GM04504 (cell line): ENCODE measurements at places on chromosomes 1 and 21.

DNA sequence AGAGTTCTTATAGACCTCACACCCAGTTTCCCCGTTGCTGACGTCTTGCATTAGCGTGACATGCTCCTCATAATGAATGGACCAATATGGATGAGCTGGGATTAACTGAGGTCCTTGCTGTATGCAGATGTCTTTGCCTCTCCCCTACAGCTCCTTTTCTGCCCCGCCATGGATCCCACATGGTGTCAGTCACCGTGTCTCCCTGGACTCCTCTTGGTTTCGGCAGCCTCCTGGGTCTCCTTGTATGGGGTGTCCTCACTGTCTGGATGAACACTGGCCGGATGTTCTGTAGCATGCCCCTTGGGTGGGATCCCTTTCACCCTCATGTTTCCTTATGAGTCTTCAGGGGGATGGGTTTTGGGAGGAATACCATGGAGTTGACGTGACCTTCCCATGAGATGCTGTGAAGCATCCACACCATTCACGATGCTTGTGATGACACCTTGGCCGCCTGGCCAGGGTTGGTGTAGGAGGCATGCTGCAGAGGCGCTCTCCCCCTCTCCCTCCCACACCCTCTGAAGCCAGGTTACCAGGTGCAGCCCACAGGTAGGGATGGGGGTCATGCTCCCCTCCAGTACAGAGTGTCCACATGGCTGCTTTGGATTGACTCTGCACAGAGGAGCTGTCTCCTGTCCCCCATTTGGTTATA is 4.4 kb downstream of the GJC2 start:
- no peak for DNase-seq

GRCh38 chr1:85319491-85319890 is 43.1 kb upstream of the BCL10 start:
- peak; percentile 78 for DNase-seq

- DNase-seq = no peak
Measured at GRCh38 chr21:45974073-45975019, 7.2 kb upstream of the COL6A1 start.

DNA sequence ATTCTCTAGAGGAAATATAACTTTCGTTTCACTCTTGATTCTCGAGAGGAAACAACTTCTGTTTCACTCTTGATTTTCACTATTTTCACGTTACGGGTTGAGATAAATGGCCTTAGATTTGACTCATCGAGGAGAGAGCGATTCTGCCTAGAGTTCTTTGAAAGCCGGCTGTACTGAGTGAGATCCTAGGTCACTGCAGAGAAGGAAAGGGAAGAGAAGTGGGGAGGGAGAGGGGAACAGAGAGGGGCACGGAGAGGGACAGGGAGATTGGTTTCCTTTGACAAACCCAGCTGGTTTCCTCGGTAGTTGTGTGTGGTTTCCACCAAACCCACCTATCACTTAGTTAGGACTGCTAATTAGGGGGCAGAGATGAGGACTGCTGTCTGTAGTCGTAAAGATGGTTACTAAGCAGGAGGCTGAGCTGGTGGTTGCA is 21.6 kb upstream of the GPR137B start:
- no peak for DNase-seq

GRCh38 chr1:214331827-214332423 is 51.0 kb downstream of the SMYD2 start:
- DNase-seq = no peak

GRCh38 chr1:32816676-32817158 is 441 bp downstream of the YARS1 start:
- no peak for DNase-seq

DNA sequence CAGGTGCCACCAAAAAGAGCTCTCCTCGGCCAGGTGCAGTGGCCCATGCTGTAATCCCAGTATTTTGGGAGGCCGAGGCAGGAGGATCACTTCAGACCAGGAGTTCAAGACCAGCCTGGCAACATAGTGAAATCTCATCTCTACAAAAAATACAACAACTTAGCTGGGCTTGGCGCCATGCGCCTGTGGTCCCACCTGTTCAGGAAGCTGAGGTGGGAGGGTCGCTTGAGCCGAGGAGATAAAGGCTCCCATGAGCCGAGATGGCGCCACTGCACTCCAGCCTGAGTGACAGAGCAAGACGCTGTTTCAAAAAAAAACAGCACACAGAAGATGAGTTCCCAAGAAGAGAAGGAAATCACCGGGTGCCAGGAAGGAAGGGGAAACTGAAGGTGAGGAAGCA is 67.0 kb downstream of the CHD5 start:
- no peak for DNase-seq

DNA sequence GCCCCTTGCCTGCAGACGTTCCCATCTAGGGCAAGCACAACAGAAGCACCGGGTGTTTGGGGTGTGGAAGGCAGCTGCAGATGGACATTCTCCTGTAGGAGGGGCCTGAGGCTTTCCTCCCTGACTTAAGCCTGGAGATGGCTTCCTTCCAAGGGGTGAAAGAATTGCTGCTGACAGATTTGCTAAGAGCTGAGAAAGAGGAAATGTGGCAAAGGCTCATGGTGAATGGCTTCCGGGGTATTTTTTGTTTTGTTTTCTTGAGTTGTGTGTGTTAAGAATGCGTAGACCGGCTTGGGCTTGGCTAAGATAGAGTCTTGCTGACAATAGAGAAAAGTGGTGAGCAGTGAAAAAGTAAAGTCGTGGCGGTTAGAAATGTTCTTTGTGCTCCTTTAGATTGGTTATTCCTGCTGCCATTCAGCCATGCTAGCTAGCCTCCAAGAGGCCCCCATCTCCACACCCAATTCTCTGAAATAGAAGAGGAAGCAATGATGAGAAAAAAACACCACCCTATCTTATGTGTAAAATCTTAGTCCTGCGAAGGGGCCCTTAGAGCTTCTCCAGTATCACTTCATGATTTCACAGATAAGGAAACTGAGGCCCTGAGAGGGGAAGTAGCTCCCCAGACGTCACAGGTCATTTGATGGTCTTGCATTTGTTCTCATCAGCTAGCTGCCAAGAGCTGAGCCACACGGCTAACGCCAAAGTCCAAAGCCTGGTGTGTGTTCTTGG is 36.9 kb downstream of the EIF2D start:
- DNase-seq = peak; percentile 75

DNA sequence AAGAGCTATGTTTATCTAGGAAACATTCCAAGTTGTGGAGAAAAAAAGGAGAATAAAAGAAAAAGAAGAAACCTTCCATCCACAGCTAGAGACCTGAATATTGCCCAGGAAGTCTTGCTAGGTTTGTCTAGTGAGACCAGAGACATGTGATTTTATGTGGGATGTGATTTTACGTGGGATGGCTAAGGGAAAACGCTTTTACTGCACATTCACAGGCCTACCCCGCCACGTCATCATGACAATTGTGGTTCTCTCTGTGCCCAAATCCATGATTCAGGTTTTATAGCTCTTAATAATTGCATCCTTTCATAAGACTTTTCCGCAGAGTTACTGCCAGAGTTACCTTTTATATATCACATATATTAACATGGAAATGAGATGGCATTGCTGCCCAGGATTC is 86.4 kb upstream of the SSX2IP start:
- no peak for DNase-seq

- DNase-seq = no peak
Measured at GRCh38 chr1:55285834-55286233, 70.7 kb upstream of the USP24 start.

DNA sequence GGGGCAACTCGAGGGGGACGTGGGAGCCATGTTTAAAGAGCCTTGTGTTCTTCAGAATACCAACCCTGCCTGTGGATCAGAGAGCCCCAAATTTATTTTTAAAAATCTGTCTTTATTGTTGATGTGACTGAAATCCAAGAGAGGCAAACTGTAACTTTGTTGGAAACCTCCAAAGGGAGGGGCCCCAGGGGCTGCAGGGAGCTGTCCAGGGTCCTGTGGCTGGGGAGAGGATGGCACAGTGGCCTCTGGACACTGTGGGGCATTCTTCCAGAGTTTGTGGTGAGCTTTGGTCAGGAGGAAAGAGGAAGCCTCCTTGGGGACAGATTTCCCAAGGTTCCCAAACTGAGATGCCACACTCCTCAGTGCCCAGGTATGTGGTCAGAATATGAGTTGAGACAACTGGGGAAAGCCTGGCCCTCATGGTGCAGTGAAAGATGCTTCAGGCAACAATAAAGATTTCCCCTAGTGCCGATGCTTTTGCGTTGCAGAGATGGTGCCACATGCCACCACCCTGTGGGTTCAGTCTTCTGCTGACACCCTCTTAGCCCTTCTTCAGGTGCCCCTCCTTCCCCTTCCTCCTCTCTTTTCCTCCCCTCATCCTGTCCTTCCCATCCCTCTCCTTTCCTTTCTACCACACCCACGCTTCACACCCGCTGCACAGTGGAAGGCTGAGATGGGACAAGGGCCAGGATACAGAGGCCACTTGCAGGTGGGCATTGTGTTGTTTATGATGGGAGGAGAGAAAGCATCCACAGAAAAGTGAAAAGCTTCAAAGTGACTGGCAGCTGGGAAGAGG is 122.1 kb downstream of the UCK2 start:
- DNase-seq = no peak

DNA sequence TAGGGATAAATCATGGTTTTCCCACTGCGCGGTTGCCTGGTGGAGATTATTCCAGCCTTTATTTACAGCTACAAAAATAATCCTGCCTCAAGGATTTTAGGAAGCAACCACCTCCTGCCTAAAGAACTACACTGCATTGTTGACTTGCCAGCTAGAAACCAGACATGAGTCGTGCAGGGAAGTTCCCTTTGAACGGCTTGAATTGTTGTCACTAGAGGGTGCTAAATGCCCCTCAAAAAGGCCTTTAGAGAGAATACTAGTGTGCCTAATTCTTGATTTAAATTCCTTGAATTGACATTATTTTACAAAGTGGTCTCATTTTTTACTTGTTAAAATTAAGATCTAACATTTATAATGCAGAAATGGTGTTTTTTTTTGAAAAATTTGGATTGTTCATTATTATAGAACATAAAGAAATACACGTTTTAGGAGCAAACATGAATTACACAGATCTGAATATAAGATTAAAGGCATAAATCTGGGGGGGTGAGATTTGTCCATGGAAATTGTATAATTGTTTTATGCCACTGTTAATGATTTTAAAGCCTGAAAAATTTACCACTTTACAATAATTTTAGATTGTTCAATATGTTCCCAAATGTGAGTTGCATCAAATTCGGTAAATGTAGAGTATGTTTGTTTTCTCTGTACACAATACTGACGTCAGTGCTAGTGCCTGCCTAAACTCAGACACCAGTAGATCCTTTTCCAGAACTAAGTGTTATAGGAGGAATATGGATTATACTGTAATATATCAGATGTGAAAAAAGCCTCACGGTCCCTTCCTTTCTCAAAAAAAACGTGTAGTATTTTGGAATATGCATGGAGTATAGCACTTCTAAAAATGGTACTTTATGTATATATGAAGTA is 7.6 kb upstream of the ERG start:
- DNase-seq = peak; percentile 30

- no peak for DNase-seq
Measured at GRCh38 chr1:206538901-206539640, 31.7 kb downstream of the RASSF5 start.

GRCh38 chr1:161943737-161944136 is 79.9 kb downstream of the OLFML2B start:
- no peak for DNase-seq

DNA sequence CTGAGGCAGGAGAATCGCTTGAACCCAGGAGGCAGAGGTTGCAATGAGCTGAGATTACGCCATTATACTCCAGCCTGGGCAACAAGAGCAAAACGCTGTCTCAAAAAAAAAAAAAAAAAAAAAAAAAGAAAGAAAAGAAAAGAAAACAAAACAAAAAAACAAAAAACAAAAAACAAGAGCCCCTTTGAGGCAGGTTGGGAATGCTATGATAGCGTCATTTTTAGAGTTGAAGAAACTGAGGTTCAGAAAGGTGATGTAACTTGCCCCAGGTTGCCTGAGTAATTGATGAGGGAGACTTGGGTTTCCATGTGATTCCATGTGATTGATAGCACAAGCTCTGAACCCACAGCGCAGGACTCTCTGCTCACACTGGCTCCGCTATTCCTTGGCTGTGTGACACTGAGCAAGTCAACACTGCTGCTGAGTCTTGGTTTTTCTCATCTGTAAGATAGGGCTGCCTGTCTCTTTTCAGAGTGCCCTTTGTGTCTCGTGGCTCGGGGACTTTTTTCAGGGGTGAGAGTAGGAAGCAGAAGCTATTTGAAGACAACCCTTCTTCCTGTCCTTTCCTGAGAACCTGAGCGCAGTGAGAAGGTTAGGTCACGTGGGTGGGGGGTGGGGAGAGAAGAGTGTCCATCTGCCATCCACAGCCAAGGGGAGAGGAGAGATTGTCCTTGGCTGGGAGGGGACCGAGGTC is 2.5 kb downstream of the CNR2 start:
- no peak for DNase-seq

- DNase-seq = no peak
Measured at GRCh38 chr1:88247666-88248065, 436.4 kb upstream of the PKN2 start.

DNA sequence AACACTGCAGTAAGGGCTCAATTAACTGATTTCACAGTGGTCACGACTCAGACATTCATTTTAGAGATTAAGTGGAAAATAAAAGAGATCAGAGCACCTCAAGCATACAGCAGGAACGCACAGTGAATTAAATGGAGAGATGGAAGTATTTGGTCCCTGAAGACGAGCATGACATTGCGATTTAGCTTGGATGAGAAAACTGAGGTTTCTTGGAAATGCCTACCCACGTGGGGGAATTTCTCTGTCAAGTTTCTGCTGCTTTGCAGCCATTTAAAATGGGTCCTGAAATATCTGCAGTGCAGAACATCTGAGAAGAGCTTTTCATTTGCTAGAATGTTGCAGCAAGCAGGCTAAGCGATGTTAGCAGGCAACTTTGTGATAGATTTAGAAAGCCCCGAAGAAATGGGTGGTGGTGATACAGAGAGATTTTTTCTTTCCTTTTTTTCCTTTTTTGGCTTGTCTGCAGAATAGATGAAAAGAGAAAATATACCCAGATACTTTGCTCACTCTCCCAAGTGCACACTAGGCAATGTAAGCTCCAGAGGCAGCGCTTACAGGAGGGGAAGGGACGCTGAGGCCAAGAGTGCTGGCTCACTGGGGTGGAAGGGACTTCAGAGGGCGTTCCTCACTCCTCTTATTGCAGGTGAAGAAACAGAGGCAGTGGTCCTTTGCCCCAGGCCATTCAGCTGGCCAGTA is 258.0 kb downstream of the KCNJ6 start:
- no peak for DNase-seq

- no peak for DNase-seq
Measured at GRCh38 chr1:20183616-20184271, 2.2 kb upstream of the UBXN10 start.

GRCh38 chr1:185668013-185668412 is 66.2 kb upstream of the HMCN1 start:
- DNase-seq = no peak

DNA sequence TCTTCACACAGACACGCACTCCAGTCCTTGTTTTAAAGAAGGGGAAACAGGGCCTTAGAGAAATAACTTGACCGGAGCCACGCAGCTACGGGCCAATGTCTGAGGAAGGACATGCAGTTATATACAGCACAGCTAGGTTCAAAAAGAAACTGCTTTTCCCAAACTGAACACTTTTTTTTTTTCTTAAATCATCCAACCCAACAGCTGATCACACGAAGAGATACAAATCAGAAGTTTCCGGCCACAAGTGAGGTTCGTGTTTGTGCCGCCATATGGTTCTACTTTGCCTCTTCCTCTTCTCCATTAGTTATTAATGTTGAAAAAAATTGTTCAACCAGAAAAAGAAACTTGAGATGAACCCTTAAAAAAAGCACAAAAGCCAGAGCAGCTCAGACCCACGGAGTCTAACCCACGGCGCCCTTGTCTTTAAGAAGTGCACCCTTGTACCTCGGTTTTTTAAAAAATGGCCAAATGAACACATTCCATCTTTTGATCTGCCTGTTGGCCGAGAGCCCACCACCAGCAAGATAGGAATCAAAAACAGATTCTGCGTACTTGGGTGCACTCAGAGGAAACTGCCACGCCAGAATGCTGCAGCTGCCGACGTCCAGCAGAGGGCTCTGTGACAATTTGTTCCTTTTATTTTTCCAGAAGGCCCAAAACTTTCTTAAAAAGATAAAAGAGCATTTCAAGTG is 78.9 kb downstream of the SLC66A1 start:
- DNase-seq = peak; percentile 85
